ENCODE measurements at places on chromosomes 2 and 18.

DNA sequence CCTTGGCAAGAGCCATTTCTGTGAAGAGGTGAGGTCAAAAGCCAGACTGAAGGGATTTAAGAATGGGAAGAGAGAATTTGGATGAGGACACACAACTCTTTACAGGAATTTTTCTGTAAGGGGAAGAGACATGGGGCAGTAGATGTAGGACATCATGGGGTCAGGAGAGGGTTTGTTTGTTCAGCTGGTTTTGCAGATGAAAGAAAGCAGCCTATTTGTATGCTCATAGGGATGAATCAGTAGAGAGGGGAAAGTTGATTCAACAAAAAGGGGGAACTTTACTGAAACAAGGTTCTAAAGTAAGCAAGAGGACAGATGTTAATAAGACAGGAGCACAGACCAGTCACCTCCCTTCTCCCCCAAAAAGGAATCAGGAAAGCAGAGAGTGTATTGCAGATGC is 11.2 kb downstream of the SCG2 start:
- DNase-seq: no peak

DNA sequence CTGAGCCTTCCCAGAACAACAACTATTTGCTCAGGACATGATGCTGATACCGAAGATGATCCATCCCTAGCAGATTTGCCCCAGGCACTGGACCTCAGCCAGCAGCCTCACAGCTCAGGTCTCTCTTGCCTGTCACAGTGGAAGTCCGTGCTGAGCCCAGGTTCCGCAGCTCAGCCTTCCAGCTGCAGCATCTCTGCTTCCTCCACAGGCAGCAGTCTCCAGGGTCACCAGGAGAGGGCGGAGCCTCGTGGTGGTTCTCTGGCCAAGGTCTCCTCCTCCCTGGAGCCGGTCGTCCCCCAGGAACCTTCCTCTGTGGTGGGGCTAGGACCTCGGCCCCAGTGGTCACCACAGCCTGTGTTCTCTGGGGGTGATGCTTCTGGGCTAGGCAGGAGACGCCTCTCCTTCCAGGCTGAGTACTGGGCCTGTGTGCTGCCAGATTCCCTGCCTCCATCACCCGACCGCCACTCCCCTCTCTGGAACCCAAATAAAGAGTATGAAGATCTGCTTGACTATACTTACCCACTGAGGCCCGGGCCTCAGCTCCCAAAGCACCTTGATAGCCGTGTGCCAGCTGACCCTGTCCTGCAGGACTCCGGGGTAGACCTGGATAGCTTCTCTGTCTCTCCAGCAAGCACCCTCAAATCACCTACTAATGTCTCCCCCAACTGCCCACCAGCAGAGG is 15.4 kb downstream of the CEP68 start:
- no peak for DNase-seq

DNA sequence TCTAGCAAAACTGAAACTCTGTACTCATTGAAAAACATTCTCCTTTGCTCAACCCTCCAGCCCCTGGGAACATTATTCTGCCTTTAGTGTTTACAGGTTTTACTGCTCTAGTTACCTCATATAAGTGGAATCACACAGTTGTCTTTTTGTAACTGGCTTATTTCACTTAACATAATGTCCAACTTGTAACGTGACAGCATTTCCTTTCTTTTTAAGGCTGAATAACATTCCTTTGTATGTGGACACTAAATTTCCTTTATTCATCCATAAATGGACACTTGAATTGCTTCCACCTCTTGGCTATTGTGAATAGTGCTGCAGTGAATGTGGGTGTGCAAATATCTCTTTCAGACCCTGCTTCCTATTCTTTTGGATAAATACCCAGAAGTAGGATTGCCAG is 144.9 kb downstream of the ACTR3 start:
- DNase-seq: no peak

DNA sequence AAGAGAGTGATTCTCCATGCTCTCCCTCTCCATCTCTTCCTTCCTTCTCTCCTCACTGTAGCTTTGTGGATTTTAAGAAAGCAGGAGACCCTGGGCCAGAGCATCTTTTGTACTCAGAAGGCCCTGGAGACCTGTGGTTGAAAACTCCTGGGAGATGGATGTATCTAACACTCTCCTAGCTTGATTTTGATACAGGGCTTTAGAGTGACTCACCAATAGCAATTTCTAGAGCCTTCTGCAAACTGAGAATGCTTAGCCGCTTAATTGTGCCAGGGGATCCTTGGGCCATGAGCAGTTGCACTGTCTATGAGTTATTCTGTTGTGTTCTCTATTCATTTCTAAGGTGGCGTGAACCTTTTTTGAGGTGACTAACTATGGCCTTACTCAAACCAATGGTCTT is 17.7 kb downstream of the HOXD1 start:
- no peak for DNase-seq

Data from GM12878 (cell line).